ENCODE measurements at places on chromosomes 3 and 15. TPM values are rescaled to one million over a fixed set of nuclear protein-coding genes. Genes with fewer than 3 reads are reported as not detected.
A peak's percentile ranks its signal among the peaks of the same experiment; 100 is the strongest.

- no peak for DNase-seq
These were observed 489.7 kb downstream of the CNTN3 start for GRCh38 chr3:74124782-74125181.

DNA sequence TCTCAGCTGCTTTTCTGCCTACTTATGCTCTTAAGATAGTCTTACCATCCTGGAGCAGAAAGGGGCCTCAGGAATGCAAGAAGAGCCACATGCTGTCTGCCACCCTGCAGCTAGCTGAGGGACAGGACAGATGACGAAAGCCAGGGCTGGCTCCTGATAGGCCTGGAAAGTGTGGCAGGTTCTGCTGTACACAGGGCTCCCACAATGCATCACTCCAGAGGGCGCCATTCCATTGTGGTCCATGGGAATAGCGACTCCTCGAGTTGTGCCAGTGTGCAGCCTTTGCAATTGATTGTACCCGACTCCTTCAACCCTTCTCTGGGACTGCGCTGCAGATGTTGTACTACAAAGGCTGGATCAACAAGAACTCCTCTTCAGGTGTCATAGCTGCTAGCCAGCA, 11.2 kb downstream of the ACAN start:
- no peak for DNase-seq

GRCh38 chr3:101847328-101847727, 2.0 kb upstream of the NFKBIZ start:
- no peak for DNase-seq

Gene RASGRP1
- total RNA-seq = 0.85 TPM

GRCh38 chr3:123258811-123259420, 57.2 kb downstream of the SEC22A start:
- DNase-seq = no peak

Gene UPK1B
- 0.33 TPM for total RNA-seq

Gene MASP1
- 1.0 TPM for total RNA-seq

Gene TIMP4
- total RNA-seq = 8.5 TPM

- DNase-seq = no peak
These were observed 16.0 kb upstream of the SQOR start for GRCh38 chr15:45618813-45619212.

DNA sequence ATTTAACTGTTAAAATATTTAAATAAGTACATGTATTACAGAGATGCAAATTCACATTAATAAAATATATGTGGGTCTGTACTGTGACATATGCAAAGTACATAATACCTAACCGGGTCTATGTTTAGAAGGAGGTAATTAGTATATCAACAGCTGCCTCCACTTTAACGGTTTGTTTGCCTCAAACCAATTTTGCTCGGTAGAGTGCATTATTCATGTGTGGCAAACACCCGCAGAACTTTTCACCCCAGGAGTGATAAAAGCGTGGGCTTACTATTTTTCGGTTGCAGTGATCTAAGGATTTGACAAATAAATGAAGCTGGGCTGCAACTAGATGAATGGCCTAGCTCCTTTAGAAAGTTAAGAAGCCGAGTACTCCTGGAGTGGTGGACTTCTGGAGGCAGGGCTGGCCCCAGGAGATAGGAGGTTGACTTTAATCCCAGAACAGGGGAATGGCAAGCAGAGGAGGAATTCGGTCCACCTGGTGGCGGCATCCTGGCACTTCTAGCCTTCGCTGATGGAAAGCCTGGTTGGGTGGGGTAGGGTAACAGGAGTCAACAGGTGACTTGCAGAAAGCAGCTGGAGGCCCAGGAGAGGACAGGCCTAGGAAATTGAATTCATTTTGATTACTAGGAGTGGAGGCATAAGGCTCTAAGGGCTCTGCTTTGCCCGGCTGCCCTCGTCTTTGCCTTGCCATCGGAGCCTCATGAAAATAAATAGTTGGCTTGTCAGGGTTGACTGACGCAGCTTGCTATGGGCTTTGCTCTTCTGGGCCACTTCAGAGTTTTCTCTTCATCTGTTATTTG, 2.4 kb downstream of the SLCO3A1 start:
- DNase-seq = peak; percentile 92
